ENCODE measurements at places on chromosomes 7 and 10.

DNA sequence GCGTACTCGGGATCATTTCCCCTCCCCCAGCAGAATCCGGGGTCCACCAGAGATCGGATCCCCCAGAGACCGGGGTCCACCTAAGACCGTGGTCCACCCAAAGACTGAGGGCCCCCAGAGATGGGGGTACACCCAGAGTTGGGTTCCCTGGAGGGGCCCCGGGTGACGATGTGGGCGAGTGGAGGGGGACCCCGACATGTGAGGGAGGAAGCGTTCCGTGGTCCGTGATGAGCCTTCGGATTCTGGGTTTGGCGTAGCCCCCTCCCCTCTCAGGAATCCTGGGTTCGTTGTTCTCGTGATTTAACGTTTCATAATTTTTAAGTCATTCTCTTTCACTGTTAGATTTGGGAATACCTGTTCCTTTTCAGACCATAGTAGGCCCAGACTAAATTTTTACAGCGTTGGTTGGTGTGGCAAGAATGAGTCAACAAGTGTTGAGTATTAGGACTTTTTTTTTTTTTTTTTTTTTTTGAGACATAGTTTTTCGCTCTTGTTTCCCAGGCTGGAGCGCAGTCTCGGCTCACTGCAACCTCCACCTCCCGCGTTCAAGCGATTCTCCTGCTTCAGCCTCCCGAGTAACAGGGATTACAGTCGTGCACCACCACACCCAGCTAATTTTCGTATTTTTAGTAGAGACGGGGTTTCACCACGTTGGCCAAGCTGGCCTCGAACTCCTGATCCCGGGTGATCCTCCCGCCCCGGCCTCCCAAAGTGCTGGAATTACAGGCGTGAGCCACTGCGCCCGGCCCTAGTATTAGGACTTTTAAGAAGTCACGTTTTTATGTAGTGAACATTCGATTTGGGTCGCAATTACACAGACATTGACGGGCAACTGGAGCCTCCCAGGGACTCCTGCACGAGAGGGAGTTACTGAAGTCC is 672 bp downstream of the GTPBP4 start:
- DNase-seq: peak; percentile 10

GRCh38 chr10:77626266-77626935 is 11.2 kb downstream of the KCNMA1 start:
- no peak for DNase-seq

- no peak for DNase-seq
Observed at GRCh38 chr7:138900035-138900828, 81.0 kb downstream of the KIAA1549 start.

DNA sequence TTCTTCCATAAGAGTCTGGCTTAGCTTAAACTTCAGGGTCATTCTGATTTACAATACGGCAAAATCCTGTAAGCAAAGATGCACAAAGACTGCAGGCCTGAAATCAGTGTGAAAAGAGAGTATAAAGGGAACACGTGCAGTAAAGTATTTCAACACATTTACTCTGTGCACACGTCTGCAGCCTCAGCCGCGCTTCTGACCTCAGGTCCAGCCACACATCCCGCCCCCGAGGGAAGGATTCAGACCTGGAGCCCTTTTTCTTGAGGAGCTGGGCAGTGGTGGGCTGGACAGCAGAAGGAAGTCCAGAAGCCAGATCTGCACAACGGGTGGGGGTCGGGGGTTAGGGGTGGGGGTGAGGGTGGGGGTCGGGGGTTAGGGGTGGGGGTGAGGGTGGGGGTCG is 58.9 kb upstream of the FAM20C start:
- no peak for DNase-seq

DNA sequence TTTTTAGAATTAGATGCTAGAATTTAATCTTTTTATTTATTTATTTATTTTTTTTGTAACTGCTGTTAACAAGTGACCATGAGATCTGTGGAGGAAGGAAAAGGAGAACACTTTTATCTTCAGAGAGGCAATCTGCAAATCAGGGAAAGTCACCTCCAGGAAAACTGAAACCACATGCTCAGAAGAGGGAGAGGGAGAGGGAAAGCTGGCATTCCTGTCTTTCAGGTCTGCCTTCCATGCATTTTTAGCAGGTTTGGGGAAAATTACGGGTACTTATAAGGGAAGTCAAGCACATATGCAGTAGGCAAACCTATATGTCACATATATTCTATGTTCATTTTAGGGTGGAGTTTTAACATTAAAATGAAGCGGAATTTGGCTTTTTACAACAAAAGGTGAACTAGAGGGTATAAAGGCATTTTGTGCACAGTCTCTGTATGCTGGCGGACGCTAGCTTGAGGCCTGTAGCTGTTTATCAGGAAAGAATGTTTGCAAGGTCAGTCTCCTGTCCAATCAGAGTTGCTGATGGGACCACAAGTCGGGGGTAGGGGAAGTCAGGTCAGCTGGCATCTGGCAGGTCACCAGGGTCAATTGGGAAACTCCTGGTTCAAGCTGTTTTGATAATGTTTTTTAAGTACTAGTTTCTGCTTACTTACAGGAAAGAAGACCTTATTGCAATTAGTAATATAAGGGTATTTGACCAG is 333.5 kb downstream of the GPR158 start:
- DNase-seq: no peak

DNA sequence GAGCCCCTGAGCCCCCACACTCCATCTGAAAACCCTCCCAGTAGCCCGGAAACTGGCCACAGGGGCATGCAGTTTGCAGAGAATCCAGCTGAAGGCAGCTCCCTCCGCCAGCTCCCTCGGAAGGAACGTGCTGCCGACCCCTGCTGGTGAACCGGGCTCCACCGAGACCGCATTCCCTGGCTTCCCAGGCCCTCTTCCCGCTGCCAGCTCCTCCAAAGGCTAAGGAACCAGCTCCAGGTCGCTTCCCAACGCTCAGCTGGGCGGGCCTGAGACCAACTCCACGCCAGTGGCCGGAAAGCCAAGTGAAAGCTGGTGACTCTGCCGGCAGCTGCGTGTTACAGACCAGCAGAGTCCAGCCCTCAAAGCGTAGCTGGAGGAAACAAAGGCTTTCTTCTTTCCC is 35.8 kb downstream of the GPER1 start:
- DNase-seq: no peak

GRCh38 chr10:24589265-24589664 is 134.4 kb downstream of the ARHGAP21 start:
- DNase-seq: no peak

DNA sequence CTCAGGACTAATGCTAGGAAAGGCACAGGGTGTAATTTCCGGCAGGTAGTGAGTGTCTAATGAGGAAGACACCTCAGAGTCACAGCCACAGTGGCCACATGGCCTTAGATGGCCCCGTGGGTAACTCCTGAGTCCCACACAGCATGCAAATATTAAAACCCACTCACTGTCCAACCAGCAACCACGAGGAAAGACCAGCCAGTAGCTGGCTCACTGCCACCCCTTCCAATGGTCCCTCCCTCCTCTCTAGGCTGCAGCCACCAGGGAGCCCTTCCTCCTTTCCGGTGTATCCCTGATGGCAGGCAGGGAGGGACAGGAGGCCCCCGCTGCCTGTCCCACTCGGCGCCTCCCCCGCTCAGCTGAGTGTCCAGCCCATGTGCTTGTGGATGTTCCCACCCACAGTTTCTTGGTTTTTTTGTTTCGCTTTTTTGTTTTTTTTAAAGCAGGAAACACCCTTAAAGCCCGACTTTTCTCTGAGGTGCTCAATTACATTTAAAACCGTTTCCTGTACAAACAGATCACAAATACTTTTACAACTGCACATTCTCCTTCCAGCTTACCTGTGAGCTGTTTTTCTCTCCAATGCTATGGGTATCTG is 9.2 kb downstream of the BNIP3 start:
- DNase-seq: no peak

GRCh38 chr7:36316319-36316718 is 73.3 kb upstream of the ANLN start:
- DNase-seq: no peak

GRCh38 chr10:98610301-98610700 is 163.6 kb upstream of the HPS1 start:
- DNase-seq: no peak

GRCh38 chr7:101882005-101882421 is 64.6 kb downstream of the CUX1 start:
- DNase-seq: no peak

DNA sequence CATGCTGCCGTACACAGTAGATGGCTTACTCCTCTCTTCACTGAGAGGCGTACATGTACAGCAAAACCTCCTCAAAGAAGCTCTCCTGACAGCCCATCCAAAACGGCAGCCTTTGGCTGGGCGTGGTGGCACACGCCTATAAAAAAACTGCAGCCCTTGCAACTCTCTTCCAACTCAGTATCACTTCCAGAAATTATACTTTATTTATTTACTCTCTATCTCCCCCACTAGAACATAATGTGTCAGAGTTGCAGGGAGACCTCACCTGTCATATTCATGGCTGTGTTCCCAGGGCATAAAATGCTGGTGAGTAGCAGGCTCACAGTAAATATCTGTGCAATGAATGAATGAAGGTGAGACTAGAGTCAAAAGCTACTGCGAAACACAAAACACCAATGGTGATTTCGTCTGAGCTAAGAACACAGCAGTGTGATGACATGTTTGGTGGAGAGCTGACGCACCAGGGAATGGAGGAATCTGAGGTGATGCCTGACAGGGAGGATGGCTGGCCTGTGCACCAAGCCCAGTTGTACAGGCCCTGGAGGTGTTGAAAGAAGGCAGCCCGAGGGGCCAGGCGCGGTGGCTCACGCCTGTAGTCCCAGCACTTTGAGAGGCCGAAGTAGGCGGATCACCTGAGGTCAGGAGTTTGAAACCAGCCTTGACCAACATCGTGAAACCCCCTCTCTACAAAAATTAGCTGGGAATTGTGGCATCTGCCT is 55.3 kb downstream of the COBL start:
- no peak for DNase-seq

DNA sequence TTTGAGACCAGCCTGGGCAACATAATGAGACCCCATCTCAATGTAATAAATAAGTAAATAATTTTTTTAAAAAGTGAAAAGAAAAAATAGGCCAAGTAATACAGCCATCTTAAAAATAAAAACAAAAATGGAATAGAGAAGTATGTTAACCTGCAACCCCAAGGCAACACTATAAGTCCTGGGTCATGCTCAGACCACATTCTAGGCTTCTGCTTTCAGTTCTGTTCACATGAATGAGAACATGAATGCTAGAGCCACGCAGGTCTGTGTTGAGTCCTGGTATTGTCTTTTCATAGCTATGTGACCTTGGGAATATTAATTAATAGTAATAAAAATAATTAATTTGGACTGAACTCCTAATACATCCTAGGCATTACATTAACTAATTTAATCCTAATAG is 284.0 kb downstream of the AUTS2 start:
- no peak for DNase-seq

GRCh38 chr7:55309040-55309991 is 55.8 kb upstream of the LANCL2 start:
- peak; percentile 63 for DNase-seq

DNA sequence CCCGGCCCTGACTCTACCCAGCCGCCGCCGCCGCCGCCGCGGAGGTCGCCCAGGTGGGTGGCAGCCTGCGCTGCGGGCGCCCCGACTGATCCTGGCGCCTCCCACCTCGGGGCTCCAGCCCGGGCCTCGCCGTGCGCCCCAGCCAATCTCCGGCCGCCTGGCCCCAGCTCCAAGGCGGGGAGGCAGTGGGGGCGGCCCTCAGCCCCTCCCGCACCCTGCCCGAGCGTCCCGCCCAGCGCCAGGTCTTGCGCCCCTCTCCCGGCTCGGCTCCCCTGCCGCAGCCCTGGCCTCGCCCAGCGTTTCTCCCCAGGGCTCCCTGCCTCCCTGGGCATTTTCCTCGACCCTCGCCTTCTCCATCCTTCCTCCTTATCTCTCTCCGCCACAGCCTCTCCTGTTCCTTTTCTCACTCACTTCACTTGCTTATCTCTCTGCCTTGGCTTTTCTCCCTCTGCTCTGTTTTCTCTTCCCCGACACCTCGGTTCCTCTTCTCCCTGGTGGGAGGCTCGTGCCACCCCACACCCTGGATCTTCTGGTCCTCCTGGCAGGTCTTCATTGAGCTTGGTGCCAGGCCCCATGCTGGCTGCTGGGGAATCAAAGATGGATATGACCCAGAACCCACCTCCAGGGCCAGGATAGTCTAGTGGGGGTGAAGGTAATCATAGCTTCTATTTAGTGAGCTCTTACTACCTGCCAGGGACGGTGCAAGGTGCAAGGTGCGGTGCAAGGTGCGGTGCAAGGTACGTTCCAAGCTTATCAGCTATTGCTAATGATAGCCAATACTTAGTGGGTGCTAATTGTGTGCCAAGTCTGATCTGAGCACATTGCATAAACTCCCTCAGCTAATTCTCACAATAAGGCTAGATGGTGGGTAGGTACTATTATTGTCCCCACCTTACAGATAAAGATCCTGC is at the start of gene SFRP5:
Gene SFRP5 (minus strand): TSS at position 87 of the 911 bp plus-strand sequence. CDS start 166 bp downstream, outside the sequence.
- no peak for DNase-seq

DNA sequence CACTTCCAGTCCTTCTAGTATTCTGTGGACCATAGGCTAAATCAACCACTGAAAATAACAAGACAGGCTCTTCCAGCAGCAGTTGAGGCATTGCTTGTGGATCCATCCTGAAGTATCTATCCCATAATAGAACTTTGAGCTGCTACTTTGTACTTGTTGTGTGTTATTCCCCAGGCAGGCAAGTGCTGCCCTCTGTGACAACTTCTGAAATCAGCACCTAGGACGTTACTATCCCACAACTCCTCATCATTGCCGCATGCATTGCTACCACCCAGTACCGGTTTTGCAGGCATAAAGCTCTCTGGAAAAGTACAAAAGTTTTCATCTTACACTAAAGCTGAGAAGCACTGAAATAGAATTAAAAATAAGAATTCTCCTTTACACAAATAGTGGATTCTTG is 145.3 kb downstream of the HTR7 start:
- no peak for DNase-seq

GRCh38 chr10:35379226-35380137 is 43.2 kb downstream of the CCNY start:
- DNase-seq: no peak

GRCh38 chr7:106629516-106629915 is 31.4 kb downstream of the CCDC71L start:
- no peak for DNase-seq

DNA sequence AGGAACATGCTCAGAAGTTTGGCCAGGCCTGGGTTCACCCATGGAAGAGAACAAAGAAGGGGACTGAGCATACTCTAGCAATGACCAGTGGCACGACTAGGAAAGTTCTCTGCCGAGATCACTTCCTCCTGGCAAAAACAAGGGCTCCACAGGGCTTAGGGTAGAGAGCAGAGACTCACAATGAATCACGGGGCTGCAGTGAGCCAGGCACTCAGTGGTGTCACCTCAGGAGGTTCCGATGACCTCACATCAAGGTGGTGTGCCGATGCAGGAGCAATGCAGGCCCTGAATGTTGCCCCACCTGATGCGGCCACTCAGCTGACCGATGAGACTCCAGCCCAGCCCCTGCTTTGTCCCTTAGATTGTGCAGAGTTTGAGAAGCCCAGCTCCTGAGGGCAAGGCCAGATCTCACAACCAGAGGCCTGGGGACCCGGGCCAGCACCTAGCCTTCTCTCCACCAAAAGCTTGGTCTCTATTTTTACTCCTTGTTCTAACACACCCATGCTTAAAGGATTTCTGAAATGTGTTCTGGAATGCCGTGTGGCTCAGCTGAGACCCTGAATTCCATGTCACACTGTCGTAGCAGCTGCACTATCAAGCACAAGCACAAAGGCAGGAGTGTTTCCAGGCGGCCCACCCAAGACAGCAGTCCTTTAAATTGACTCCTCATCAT is 60.9 kb downstream of the COBL start:
- DNase-seq: no peak
